Right lung (tissue), 10 donors: ENCODE measurements at places on chromosomes 4 and X. TPM values are rescaled to one million over a fixed set of nuclear protein-coding genes. Genes with fewer than 3 reads are reported as not detected.

DNA sequence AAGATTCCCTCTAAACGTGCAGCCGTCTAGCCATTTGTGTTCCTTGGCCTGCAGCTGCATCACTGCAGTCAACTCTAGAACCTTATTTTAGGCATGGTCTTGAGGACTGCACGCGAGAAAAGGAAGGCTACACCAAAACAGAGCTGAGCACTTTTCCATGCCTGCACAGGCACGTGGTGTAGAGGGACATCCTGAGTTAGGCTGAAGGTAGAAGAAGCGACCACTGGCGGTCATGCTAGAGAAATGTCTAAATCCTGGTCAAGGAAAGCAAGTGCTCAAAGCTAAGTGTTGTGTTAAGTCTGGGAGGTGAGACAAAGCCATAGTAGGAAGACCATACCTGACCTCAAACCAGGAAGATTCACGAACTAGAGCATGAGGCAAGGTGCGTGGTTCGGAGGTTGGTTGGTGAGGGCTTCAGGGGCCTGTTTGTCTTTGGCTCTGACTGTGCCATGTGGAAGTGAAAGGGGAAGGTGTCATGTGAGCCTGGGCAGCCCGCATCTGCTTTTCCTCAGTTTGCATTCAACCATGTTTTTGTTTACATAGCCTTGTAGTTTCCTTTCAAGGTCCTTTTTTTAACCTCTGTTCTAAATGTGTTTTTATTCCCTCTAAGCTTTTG, 203.8 kb downstream of the AASDH start:
- no peak for DNase-seq

- no peak for DNase-seq
Measured at GRCh38 chr4:27881705-27882104, 1021.1 kb downstream of the STIM2 start.

Gene SLC49A3
- 6.4 TPM for polyA plus RNA-seq

- DNase-seq: no peak
Measured at GRCh38 chrX:103098488-103098887, 5.5 kb upstream of the NXF3 start.

GRCh38 chrX:1661048-1661921, 46.4 kb downstream of the ASMT start:
- DNase-seq: no peak

DNA sequence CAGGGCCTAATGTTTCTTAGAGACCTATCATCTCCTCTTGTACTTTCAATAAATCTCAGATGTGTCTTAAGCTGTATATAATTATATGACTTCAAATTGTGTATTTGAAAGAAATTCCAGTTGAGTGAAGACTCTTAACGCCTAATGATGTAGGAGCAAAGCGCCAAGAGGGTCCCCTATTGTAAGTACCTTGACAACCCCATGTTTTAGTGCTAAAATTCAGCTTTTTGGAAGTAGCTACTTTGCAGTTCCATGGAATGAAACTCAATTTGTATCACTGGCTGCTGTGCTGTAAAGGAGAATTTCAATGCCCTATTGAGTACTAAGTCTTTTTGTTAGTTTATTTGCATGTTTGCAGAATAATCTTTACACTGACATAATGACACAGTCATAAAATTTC, 1826.6 kb upstream of the AGA start:
- DNase-seq: no peak

GRCh38 chr4:2685541-2685940, 70.6 kb downstream of the TNIP2 start:
- no peak for DNase-seq

Gene IGFBP7
- polyA plus RNA-seq: 267 TPM

DNA sequence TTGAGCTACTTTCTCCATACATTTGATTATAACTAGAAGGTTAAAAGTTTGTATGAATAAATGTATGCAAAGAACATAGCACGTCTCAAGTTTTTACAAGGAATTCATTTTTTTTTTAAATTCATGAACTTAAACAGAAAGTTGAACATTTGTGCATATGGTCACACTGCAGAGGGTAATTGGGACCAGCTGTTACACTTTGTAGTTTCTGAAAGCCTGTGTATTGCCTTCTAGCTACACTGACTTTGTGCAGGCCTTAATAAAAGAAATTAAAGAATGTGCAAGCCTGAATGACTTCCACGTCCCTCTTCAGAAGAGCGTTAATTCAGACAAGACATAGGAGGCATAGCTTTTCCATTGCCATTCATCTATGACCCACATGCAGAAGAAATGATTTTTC, 153.1 kb upstream of the PCDH18 start:
- no peak for DNase-seq

DNA sequence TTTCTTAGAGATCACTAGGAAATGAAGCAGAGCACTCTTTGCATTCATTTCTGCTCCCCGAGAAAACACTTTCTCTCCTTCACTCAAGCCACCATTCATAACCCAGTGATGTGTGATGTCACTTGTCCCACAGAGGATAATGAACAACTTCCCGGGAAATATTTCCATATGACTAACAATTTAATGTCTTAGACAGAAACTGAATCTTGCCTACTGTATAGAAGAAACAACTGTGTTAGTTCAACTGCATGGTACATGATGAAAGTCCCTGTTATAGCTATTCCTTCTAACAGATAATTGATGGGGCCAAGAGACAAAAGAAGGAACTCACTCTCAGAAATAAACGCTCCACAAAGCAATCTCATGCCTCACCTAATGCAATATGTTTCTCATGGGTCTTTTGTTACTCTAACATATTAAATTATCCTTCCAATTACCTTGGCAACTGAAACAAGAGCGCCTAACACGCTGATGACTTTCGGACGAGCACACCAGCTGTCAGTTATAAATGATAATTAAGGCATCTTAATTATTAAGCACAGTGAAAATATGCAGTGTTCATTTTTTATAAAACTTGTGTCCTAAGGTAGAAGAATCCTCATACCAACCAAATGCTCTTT, 113.7 kb upstream of the TLR3 start:
- DNase-seq: no peak

DNA sequence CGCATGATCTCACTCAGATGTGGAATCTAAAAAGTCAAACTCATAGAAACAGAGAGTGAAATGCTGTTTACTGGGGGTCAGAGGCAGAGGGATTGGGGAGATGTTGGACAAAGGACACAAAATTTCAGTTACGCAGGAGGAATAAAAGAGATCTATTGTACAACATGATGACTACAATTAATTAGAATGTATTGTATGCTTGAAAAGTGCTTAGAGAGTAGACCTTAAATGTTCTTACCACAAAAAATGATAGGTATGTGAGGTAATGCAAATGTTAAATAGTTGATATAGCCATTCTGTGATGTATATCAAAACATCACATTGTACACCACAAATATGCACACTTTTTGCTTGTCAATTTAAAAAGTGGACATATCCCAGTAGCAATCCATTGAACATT, 36.1 kb upstream of the PHKA2 start:
- DNase-seq: no peak

Gene TGIF2LX
- not detected for polyA plus RNA-seq

GRCh38 chr4:134202166-134202956, 772 bp upstream of the PABPC4L start:
- no peak for DNase-seq

- DNase-seq: no peak
Measured at GRCh38 chrX:22310779-22311178, 38.1 kb downstream of the CBLL2 start.

DNA sequence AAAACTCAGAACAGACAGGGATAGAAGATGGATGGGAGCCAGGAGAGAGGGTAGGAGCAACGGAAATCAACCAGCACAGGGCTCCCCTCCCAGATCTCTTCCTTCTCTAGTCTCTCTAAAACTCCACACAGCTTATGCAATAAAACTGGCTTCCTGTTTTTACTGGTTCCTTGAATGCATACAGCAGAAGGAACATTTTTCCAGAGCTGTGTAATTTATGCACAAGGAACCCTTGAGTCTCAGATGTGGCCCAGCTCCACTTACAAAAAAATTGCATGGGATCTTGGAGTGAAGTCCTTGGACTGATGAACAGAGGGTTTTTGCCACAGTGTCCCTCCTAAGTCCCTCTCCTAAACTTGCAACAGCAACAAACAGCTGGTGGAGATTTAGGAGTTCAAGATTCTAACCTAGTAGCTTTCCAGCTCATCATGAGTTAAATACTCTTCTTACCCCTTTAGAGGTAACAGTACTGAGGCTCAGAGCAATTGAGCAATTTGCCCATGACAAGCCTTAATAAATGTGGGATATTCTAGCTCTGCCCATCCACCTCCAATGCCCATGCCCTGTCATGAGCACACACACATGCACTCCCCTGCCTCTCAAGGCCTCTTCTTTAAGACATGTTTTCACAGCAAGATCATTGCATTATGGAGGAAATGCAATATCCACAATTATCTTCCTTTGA, 18.4 kb upstream of the CC2D2A start:
- DNase-seq: no peak
